NCI-H510A treated with DMSO at 0.1 percent for 48 hours (cell line): ENCODE measurements at places on chromosomes 7 and 10.

- DNase-seq, result no peak
Measured at GRCh38 chr7:112336261-112336660, 114.0 kb upstream of the IFRD1 start.

GRCh38 chr10:127737563-127738511 lies 852 bp downstream of the FOXI2 start:
- DNase-seq, result no peak

- DNase-seq, result no peak
Measured at GRCh38 chr10:12067336-12067735, 1.4 kb upstream of the DHTKD1 start.

DNA sequence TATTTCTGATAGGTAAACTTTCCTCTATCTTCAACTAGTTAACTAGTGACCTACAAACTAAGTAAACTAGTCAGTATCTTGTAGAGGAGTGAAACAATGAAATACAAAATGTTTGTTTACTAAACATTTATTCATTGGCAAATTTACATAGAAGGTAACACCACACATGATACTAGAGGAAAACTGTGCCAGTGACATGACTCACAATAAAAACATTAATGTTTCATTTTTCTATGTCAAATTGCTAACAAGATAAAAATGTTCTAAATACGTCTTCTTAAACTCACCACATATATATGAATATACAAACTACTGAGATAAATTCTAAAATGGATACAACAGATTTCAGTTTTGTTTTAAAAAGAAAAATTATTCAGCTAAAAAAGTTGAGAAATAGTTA lies 471.3 kb downstream of the PARD3 start:
- no peak for DNase-seq

DNA sequence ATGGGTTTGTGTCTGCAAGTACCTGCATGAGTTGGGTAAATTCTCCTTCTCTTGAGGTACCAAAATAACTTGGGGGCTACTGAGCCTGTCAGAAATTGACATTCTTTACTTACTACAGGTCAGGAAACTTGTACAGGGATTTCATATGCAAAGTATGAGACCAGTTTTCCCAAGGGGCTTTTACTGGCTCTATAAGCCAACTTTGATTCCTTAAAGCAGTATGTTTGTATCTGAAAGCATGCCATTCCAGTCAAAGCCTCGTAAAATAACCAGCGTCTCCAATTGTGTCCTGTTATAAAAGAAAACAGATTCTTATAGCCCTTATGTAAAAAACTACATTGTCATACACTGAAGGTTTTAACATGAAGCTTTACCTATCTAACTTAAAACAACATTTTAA lies 90.2 kb downstream of the ZNF467 start:
- DNase-seq, result no peak

DNA sequence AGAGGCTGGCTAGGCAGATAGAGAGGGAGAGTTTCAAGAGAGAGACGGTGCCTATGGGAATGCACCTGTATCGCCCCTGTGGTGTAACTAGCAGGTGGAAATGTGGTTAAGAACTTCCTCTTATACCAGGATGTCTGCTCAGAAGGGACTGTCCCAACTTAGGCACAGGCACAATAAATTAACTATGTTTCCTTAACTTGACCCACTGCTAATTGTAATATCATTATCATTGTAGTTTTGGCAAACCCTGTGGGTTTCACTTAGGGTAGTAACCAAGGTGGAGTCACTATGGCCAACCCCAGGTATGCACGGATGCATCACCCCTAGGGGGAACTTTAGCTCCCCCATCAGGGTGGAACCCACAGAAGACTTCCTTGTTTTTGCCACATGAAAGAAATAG lies 455.7 kb downstream of the DGKB start:
- no peak for DNase-seq

DNA sequence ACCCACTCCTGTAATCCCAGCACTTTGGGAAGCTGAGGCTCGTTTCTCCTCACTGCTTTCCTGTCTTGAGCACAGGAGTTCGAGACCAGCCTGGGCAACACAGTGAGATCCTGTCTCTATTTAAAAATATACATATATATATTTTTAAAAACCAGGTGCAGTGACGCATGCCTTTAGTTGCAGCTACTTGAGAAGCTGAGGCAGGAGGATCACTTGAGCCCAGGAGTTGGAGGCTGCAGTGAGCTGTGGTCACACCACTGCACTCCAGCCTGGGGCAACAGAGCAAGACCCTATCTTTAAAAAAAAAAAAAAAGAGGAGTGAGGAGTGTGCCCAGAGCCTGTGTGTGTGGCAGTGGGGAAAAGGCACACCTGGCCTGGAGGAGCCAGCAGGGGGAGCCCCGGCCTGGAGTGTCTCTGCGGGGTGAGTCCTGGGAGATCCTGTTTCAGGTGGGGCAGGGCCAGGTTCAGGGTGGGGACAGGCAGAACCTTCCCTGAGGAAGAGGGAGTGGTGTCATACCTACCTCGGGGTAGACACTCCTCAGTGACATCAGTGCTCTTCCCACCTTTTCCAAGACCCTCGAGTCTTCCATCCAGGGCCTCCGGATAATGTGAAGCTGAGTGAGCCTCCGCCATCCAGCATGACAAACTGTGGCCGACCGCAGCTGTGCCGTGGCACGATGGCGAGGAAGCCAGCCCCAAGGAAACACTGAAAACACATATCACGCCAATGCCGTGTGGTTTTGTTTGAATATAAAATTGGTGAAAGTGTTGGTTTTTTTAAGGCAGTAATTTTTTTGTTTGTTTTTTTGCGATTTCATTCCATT lies 9.0 kb upstream of the ARPC1B start:
- no peak for DNase-seq

DNA sequence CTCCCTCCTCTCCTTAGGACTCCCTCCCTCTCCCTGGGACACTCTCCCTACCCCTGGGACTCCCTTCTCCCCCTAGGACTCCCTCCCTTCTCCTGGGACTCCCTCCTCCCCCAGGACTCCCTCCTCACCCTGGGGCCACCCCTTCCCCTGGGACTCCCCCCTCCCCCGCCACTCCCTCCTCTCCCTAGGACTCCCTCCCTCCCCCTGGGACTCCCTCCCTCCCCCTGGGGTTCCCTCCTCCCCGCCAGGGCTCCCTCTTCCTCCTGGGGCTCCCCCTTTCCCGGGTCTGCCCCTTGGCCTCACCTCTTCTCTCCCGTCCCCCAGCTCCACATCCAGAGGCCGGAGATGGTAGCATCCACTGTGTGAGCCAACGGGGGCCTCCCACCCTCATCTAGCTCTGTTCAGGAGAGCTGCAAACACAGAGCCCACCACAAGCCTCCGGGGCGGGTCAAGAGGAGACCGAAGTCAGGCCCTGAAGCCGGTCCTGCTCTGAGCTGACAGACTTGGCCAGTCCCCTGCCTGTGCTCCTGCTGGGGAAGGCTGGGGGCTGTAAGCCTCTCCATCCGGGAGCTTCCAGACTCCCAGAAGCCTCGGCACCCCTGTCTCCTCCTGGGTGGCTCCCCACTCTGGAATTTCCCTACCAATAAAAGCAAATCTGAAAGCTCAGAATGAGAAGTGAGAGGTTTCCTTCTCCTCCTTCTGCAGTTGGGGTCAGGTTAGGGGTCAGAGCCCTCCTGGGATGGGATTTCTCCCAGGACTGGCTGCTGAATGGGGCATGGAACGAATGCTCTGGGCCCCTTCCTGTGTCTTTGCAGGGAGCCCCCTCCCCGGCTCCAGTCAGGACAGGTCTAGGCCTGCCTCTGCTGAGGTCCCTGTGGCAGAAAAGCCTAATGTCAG lies 1.4 kb upstream of the MUC17 start:
- DNase-seq, result no peak

DNA sequence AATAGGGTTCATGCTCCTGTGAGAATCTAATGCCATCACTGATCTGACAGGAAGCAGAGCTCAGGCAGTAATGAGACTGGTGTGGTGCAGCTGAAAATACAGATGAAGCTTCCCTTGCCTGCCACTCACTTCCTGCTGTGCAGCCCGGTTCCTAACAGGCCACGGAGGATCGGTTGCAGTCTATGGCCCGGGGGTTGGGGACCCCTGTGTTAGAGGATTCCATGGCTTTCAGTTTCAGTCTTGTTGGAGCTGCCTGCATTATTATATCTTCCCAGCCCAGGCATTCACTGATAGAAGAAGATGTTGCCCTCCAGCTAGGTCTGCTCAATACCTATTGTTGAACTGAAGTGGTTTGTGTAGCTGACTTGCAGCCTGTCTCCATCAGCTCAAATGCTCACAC lies 1298.8 kb downstream of the TYW1 start:
- DNase-seq, result no peak

DNA sequence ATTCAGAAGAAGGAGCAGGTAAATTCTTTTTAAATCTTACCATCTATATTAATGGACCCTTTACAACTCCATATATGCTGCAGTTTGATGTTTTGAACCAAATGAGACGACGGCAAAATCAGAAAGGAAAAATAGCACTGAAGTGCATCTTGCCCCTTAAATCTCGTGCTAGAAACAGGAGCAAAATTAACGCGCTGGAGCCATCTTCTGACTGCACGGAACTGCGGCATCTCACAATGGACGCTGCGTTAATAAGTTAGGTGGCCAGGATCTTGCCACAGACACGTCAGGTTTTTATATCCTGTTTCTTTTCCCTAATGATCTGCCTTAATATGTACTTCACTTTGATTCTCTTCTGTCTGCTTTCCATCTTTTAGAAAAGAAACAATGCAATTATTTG lies 354.5 kb downstream of the TFEC start:
- DNase-seq, result peak; percentile 55

DNA sequence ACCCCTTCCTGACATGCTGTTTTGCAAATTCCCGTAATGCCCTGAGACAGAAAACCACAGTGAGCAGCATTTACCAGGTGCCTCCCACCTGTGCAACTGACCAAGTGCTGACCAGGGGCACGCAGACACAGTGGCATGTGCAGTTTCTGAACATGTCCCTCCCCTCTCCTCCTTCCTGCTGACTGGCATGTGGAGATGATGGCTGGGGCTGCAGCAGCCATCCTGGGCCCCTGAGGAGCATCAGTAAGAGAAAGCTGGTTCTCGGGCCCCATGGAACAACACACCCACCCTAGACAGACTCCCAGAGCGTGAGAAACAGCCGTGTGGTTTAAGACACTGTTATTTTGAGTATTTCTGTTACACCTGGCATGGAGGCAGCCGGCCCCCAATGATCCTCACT lies 66.2 kb upstream of the PDGFA start:
- DNase-seq, result no peak

GRCh38 chr10:20596911-20597310 lies 300.2 kb downstream of the NEBL start:
- no peak for DNase-seq

DNA sequence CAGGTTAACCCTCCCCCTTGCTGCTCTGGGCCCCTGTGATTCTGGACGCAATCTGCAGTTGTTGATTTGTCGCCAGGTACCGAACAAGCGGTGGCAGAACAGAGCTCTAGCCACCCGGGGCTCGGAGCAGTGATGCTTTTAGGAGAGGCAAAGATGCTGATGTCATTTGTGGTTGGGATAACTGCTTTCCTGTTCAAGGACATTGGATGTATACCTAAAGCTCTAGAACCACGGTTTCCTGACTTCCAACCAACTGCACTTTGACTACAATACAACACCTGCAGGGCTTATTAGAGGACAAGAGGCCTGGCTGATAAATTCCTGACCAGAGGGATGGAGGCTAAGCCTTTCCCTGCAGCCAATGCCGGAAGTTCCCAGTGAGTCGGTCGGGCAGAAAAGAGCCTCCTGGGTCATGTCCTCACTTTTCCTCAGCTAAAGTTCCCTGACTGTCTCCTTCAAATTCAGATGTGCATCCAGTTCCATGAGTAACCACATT lies 6.5 kb upstream of the RBM20 start:
- DNase-seq, result peak; percentile 73

DNA sequence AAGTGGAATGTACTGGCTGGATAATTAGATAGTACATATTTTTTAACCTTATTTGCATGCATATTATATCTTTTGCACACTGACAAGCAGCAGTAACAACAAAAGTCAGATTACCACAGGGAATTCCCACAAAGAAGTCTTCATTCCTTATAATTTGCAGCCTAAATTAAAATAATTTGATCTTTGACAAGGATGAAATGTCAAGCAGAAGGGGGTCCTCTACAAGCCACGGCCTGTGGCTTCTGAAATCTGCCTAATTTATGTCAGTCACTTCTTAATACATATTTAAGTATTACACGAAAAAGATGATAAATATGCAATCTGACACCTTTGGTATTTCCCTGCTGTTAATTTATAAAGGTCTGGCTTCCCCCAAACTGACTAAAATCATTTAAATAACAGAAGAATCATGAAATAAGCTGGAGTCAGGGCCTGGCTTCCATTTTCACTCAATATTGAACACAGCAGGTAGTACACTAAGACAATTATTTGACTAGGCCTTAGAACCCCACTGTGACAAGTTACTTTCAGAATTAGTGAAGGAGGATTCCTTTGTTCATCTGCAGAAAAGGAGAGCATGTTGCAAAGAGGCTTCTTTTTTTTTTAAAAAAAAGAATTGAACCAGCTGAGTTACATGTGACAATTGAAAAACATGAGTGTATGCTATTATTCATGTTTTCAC lies 351.1 kb upstream of the ETV1 start:
- DNase-seq, result no peak

DNA sequence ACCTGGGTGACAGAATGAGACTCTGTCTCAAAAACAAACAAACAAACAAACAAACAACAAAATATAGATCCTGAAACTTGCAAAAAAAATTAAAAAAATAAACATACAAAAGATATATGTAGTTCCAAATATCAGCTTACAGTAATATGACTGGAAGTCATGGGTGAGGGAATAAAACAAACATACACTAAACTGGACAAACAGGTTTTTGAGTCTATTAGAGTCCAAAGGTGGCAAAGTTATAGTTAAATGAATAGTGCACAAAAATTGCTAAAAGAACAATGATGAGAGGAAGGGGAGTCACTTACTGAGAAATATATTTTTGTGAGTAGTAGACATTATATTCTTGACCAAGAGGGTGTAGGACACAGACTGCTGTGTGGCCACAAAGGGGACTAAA lies 16.7 kb upstream of the RSBN1L start:
- peak; percentile 71 for DNase-seq

DNA sequence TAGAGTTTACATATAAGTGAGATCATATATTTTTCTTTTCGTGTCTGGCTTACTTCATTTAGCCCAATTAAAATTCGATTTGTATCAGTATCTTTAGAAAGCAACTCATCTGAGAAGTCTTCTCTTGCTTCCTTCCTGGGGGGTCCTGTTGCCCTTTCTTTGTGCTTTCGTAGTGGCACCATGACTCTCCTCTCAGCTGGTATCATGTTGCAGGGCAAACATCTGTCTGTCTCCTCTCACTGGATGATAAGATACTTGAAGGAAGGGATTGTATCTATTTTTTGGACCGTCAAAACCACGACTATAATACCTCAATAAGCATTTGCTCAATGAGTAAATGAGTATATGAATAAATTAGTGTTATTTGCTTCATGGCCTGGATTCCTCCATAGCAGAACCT lies 382.5 kb upstream of the SORCS1 start:
- DNase-seq, result no peak

GRCh38 chr10:34175121-34175520 lies 640.0 kb downstream of the PARD3 start:
- DNase-seq, result no peak
